ENCODE measurements at places on chromosomes 3 and 15.

- DNase-seq = no peak
Observed at GRCh38 chr15:94451466-94451865, 220.1 kb downstream of the MCTP2 start.

- no peak for DNase-seq
Observed at GRCh38 chr15:67125589-67126502, 60.4 kb downstream of the SMAD3 start.

GRCh38 chr3:172159962-172160538, 120.7 kb downstream of the FNDC3B start:
- DNase-seq = no peak

DNA sequence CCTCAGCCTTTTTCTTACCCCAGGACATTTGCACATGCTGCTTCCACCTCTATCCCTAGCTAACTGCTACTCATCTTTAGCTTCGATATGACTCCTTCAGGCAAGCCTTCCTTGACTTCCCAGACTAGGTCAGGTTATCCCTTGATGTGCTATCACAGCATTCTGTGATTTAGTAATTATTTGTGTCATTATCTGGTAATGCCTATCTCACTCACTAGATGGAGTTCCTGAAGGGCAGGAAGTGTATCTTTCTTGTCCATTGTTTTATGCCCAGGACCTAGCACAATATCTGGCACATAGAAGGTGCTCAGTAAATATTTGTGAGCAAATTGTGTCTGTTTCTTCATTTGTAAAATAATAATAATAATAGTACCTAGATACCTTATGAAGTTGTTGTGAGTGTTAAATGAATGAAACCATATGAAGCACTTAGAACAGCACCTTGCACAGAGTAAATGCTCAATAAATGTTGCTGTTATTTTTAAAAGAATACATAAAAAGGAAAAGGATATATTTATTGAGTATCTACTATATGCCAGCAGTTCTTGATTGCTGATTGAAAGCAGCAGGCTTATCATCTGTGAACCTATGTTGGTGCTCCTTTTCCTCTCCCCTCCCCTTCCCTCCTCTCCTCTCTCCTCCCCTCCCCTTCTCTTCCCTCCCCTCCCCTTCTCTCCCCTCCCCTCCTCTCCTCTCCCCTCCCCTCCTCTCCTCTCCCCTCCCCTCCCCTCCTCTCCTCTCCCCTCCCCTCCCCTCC, 31.5 kb downstream of the SQOR start:
- DNase-seq = no peak

- no peak for DNase-seq
Observed at GRCh38 chr15:49239105-49239504, 69.1 kb downstream of the GALK2 start.

DNA sequence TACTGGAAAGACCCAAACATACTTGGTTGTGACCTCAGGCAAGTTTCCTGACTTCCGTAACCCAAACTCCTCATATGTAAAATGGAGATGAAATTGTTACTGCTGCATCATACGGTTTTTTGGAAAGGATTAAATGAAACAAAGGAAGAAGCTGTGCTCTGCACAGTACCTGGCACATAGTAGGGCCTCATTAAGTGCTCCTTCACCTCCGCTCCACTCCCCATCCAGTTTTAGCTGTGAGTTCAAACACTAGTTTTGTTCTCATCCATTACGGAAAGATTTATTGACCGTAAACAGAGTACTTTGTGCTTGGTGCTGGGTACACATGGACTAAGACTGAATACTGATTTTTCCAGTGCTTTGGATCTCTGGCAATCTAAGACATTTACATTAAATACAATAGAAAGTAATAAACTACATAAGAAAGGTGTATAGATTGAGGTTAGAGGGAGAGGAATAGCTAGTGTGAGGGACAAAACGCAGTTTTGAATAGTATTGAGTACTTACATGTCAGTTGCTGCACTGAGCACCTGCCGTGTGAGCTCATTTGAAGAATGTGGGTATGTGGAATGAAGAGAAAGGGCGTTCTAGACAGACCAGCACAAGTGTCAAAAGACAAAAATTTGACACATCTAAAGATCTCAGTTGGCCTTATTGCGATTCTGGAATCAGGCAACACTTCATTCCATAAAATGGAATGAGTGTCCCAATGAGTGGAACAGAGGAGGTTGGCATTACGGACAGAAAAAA, 594 bp upstream of the ICE2 start:
- no peak for DNase-seq

DNA sequence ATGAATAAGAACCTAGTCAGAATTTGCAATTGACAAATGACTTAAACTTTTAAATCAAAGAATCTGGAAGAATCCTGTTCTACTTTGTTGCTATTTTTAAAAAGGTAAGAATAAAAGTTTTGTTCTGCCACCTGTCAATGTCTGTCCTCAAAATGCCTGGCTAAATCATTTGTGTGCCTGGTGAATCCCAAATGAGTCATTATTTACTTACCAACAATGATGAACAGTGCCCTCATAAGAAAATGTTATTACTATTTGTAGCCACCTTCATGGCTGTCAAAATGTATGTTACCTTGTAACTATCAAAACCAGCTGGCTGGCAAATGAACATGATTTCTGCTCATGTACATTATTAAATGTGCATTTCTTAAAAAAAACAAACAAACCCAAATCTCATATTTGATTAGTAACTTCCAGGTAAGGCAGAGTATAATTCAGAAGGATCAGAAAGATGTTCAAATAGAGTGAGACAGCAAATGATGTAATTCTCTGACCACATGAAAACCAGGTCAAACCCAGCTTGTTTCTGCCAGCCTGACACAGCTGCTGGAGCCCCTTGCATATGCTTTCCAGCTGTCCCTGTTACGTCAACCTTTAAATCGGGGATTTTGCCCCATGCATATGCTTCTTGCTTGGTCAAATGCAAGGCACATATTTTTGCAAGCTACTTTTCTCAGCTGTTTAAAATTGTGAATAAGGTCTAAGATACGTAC, 137.9 kb downstream of the SSR3 start:
- DNase-seq = no peak

DNA sequence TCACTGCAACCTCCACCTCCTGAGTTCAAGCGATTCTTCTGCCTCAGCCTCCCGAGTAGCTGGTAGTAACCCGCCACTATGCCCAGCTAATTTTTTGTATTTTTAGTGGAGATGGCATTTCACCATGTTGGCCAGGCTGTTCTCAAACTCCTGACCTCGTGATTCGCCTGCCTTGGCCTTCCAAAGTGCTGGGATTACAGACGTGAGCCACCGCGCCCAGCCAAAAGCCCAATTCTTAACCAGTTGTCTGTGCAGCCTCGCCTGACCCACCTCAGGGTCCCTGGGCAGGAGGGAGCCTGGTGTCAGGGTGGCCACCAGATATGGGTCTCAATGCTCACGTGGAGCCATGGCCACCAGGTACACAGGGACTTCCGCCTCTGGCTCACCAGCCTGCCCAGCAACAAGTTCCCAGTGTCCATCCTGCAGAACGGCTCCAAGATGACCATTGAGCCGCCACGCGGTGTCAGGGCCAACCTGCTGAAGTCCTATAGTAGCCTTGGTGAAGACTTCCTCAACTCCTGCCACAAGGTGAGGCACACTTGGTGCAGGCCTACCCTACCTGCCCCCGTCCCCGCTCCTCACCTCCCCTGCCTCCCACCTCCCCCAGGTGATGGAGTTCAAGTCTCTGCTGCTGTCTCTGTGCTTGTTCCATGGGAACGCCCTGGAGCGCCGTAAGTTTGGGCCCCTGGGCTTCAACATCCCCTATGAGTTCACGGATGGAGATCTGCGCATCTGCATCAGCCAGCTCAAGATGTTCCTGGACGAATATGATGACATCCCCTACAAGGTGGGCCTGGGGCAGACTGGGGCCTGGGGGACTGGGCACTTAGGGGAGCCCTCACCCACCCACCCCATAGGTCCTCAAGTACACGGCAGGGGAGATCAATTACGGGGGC, 48.6 kb downstream of the SEMA3G start:
- no peak for DNase-seq

GRCh38 chr3:178310949-178311348, 225.3 kb upstream of the KCNMB2 start:
- DNase-seq = no peak

DNA sequence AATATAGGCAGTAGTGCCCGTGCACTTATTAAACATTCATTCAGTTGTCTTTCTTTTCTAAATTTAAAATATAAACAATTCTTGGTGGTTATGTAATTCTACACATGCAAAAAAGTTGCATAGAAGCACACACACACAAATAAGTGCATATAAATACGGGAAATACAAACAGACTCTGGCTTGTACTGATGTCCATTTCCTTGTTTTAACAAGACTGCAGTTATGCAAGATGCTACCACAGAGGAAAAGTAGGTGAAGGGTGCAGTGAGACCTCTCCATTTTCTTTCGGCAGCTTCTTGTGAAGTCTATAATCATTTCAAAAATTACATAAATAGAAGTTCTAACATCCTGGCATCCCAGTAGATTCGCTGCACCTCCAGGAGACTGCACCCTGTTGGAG, 130.6 kb upstream of the BCL6 start:
- DNase-seq = no peak

- no peak for DNase-seq
Observed at GRCh38 chr3:195768414-195768813, 43.3 kb downstream of the MUC4 start.

DNA sequence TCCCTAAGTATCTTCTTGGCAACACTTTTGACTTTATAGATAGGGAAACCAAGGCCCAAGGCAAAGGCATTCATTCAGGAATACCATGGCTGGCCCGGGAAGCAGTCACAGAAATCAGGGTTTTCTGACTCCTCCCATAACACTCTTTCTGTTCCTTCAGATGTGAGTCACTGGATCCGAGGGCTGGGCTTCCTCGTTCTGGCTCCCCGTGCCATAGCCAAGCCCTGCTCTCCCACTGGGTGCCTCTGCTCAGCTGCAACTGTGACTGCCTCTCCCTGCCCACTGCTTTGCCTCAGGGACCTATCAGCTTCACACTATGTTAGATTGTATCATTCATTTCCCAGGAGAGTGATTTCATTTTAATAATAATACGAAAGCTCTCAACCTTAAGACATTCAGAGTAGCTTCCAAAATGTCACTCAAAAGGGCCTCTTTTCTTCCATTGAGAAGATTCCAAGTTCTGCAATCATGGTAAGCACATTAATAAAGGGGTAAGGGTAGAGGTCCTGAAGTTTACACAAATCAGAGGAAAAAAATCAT, 50.2 kb downstream of the GABRB3 start:
- no peak for DNase-seq

GRCh38 chr3:76570436-76571057, 469.4 kb upstream of the ROBO2 start:
- no peak for DNase-seq

DNA sequence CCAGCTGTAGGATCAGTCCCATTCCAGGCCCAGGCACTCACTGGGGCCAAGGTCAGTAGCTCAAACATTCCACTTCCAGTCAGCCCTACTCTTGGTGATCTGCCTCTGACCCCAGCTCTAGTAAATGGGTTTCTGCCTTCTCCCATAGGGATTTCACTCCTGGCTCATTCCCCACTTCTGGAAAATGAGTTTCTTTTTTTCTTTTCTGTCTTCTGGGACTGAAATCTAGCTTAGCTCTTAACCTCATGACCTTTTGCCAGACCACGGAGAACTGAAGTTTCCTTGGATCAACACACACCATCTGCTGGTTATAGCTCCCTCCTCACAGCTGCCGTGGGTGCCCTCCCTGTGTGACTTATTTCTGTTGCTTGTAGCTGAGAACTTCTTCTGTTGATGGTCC, 21.3 kb downstream of the MME start:
- DNase-seq = no peak

GRCh38 chr3:49359623-49360022, 1.5 kb upstream of the GPX1 start:
- DNase-seq = no peak

DNA sequence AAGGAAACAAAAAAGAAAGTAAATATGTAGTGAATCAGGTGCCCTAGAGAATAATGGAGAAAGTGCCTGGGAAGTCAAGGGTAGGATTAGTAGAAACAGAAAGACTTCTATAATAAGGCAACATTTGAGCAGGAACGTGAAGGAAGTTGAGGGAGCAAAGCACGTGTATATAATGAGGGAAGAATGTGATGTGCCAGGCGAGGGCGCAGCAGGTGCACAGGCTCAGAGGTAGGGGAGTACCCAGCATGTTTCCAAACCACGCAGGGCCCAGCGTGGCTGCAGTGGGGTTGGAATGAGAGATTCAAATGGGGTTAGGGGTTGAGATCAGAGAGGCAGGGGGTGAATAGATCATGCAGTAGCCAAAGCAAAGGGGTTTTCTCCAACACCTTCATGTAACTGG, 91.9 kb upstream of the VGLL4 start:
- DNase-seq = no peak

DNA sequence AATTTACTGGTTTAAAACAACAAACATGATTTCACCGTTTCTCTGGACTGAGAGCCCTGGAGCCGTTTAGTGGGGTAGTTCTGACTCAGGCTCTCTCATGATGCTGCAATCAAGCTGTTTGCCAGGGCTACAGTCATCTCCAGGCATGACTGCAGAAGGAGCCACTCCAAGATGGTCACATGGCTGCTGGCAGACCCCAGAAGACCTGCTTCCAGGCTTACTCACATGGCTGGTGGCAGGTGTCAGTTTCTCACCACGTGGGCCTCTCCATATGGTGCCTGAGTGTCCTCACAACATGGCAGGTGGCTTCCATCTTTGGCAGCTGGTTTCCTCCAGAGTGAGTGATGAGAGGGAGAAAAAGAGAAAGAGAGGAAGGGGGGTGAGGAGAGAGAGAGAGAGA, 378.3 kb upstream of the RGMA start:
- no peak for DNase-seq

DNA sequence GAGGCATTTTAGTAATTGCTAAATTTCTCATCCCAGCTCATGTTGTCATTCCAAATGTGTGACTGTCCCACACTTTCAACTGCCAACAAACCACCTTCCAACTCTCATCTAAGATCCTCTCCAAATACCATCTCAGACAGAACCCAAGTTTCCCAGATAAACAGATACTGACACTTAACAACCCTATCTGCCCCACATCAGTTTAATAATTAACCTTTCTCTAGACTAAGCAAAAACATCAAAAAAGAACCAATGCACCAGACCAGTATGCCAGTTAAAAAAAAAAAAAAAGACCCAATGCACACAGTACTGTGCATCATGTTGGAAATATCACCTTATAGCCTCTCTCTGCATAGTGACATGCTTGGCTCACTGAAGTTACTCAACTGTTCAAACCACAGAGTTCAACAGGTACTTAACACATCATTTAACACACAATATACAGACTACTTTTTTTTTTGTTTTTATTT, 5.5 kb downstream of the SFMBT1 start:
- no peak for DNase-seq

DNA sequence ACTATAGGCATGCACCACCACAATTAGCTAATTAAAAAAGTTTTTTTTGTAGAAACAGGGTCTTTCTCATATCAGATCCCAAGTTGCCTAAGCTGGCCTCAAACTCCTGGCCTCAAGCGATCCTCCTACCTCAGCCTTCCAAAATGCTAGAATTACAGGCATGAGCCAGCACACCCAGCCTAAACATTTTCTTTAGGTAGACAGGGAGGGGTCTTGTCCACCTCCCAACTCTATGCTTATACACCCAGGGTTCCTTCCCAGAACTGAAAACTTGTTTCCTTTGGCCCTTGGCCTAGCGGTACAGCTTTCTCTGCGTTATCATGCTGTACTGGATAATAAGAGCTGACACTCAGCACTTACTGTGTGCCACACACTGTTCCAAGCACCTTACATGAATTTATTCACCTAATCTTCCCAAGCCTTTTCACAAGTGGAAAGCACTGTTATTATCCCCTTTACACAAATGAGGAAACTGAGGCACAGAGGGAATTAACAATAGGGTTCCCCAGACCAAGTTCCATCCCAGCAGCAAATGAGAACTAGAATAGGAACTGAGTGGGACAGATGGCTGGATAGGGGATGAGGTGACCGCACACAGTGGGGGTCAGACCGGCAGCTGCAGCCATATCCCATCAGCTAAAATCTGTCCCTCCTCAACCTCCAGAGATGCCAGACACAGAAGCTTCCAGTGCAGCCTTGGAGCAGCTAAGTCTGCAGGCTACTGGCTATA, 150.8 kb downstream of the MEGF11 start:
- DNase-seq = no peak

Data from activated CD8-positive, alpha-beta memory T cell treated with anti-CD3 and anti-CD28 coated beads for 1 hour (primary cell).